ENCODE measurements at places on chromosomes 16 and 17.

DNA sequence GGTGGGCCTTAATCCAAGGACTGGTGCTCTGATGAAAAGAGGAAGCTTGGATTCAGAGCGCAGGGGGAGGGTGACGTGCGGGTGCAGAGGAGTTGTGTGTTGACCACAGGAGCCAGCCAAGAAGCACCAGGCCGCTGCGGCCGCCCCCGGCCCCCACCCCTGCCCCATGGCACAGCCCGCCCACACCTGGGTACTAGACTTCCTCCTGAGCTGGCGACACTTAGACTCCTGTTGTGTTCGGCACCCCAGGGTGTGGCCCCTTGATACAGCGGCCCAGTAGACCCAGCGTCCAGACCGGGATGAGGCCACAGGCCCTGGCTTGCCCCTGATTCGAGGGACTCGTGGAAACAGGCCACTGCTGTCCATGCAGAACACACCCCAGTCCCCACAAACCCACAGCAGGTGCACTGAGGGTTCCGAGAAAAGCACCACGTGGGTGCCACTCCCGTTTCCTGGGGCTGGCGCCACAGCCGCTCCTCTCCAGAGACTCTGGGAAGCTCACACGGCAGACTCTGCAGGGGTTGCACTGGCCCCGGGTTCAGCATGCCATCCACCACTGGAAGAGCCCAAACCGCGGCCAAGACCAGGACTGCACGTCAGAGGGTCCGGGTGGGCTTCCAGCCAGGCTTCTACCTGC lies 5.7 kb upstream of the SNAI3 start:
- DNase-seq, result no peak

DNA sequence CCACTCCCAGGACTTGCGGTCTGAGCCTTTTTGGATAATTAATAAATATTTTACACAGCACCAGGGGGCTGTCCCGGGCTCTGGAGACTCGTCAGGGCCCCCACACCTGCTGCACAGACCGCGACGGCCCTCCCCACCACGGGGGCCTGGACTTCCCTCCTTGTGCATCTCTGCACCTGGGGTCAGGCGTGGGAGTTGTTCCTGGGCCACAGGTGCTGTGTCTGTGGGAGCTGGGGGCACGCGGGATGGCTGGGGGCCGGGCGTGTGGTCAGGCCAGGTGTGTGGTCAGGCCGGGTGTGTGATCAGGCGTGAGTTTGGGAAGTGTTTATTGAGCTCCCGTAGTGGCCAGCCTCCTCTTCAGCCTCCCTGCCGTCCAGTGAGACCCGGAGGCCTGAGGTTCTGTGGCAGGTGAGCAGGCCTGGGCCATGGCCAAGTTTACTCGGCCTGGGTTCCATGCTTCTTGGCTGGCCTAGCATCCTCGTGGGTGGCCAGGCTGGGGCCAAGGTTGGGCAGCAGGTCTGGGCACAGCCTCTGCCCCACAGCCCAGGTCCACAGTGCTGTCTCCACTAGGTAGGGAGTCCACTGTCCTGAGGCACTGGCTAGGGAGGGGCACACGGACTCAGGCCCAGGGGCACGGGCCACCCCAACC lies 1.9 kb upstream of the STUB1 start:
- DNase-seq, result no peak

- DNase-seq, result no peak
These were observed 5.7 kb downstream of the SMIM5 start for GRCh38 chr17:75638893-75639292.

- no peak for DNase-seq
These were observed 20.0 kb upstream of the CACNG4 start for GRCh38 chr17:66944351-66945146.

- DNase-seq, result no peak
These were observed 213.7 kb downstream of the COPRS start for GRCh38 chr17:31645351-31645750.

All from NCI-H187 treated with DMSO at 0.1 percent for 48 hours (cell line).